Activated B cell treated with CpG ODN at 0.5 μM for 24 hours (primary cell): ENCODE measurements at places on chromosomes 2 and 18.

GRCh38 chr2:33230195-33230594, 246.3 kb upstream of the RASGRP3 start:
- H3K27ac ChIP-seq, result no peak overlapping the region
- H3K27me3 ChIP-seq, result peaks cover 9% of the 10 kb centered on the region
- no peaks in the 10 kb centered on the region for H3K36me3 ChIP-seq
- H3K4me1 ChIP-seq, result no peaks in the 10 kb centered on the region
- H3K4me3 ChIP-seq, result no peak overlapping the region
- no peak for DNase-seq

DNA sequence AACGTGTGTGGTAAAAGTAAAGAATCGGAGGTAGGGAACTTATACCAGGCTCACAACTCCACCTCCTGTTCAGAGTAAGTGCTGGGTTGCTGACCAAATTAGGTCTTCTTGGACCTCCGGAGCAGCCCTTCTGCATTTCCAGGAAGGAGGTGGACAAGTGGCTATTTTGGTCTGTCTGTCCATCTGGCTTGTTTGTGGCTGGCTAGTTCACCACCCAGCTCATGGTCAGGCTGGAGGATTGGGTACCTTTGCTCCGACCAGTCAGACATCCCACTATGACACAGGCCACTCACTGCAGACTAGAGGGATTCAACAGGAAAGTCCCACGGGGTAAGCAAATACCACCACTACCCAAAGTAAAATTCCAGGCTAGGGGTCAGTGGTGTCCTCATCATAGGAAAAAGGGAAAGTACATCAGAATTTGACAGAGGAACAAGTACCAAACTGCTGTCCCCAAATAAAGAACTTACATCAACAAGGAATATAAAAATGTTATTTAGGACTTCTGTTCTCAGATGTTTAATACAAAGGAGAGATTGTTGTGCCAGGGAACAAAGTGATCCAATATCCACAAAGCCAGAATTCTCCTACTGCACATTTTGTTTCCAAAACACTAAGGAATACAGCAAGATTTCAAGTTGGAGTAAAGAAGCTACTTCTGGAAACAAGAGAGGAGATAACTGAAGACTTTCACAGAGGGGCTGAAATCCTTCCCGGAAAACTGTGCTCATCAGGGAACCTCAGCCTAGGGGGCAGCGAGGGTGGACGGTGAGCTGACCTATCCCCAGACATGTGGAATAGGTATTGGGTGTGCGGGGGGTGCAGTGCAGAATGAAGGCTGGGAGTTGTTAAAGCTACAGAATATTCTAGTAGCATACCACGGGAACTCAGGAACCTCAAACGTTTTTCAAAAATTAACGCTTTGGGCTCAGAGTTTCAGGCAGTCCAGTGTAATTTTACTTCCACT, 56.9 kb downstream of the BCL2 start:
- peaks cover 42% of the 10 kb centered on the region for H3K4me1 ChIP-seq
- H3K36me3 ChIP-seq, result peaks cover 65% of the 10 kb centered on the region
- no peak overlapping the region for H3K27ac ChIP-seq
- no peak overlapping the region for H3K4me3 ChIP-seq
- no peak for DNase-seq

GRCh38 chr2:227163998-227164762, at the start of the genes COL4A3 and COL4A4:
Gene COL4A3 (plus strand): TSS chr2:227164624. CDS start chr2:227164727, 103 bp downstream.
Gene COL4A4 (minus strand): TSS chr2:227164205. CDS start chr2:227147483, 16,722 bp downstream.
- peaks cover 44% of the 10 kb centered on the region for H3K4me1 ChIP-seq
- H3K27ac ChIP-seq, result peak within 1 kb of the TSS; percentile 89
- peak; percentile 54 for DNase-seq
- H3K27me3 ChIP-seq, result peaks cover 5% of the 10 kb centered on the region

GRCh38 chr2:206379266-206379665, 64.1 kb upstream of the ADAM23 start:
- DNase-seq, result no peak

- peaks cover 25% of the 10 kb centered on the region for H3K27me3 ChIP-seq
- DNase-seq, result no peak
- no peaks in the 10 kb centered on the region for H3K36me3 ChIP-seq
- no peak overlapping the region for H3K27ac ChIP-seq
- H3K4me1 ChIP-seq, result no peaks in the 10 kb centered on the region
Observed at GRCh38 chr2:129895061-129895460, 84.4 kb upstream of the RAB6C start.

DNA sequence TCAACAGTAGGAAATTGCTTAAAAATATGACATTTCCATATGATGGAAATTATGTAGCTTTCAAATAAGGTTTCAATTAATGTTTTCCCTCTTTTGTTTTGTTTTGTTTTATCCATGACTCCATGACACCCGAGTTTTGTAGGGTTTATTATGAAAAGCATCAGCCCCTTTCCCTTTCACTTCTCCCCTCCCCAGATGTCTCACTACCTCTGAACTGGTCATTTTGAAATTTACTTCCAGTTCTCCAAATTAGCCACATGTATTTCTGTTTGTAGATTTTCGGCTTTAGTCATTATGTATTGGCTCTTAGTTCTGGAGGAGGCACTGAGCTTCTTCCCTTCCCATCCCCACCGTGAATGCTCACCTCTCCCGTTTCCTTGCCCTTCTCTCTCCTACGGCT, 18.6 kb upstream of the VPS4B start:
- peaks cover 5% of the 10 kb centered on the region for H3K27me3 ChIP-seq
- no peak overlapping the region for H3K4me3 ChIP-seq
- no peaks in the 10 kb centered on the region for H3K36me3 ChIP-seq

- no peak for DNase-seq
- no peak overlapping the region for H3K4me3 ChIP-seq
- H3K27me3 ChIP-seq, result no peaks in the 10 kb centered on the region
Observed at GRCh38 chr2:152925547-152926448, 207.4 kb downstream of the ARL6IP6 start.

- H3K27me3 ChIP-seq, result no peaks in the 10 kb centered on the region
- H3K4me3 ChIP-seq, result no peak overlapping the region
- DNase-seq, result no peak
Observed at GRCh38 chr2:43238176-43238575, 11.8 kb upstream of the ZFP36L2 start.

- H3K4me1 ChIP-seq, result peaks cover 8% of the 10 kb centered on the region
- H3K27ac ChIP-seq, result no peak overlapping the region
- no peak for DNase-seq
Observed at GRCh38 chr2:221518201-221518934, 53.7 kb downstream of the EPHA4 start.

- no peak for DNase-seq
- H3K4me1 ChIP-seq, result peaks cover 25% of the 10 kb centered on the region
- H3K4me3 ChIP-seq, result no peak overlapping the region
- peaks cover 19% of the 10 kb centered on the region for H3K27me3 ChIP-seq
- H3K27ac ChIP-seq, result no peak overlapping the region
Observed at GRCh38 chr2:218168016-218168415, 1.3 kb upstream of the CXCR1 start.

- peaks cover 16% of the 10 kb centered on the region for H3K36me3 ChIP-seq
- H3K4me1 ChIP-seq, result no peaks in the 10 kb centered on the region
- no peaks in the 10 kb centered on the region for H3K27me3 ChIP-seq
- no peak overlapping the region for H3K27ac ChIP-seq
Observed at GRCh38 chr2:36476411-36476810, 120.8 kb downstream of the CRIM1 start.

- H3K27me3 ChIP-seq, result no peaks in the 10 kb centered on the region
- H3K4me1 ChIP-seq, result peaks cover 47% of the 10 kb centered on the region
- H3K4me3 ChIP-seq, result no peak overlapping the region
- no peak for DNase-seq
Observed at GRCh38 chr2:224968051-224968450, 74.2 kb downstream of the DOCK10 start.

GRCh38 chr2:111184725-111185310, 64.1 kb downstream of the BCL2L11 start:
- H3K36me3 ChIP-seq, result no peaks in the 10 kb centered on the region
- H3K27me3 ChIP-seq, result no peaks in the 10 kb centered on the region
- no peak for DNase-seq
- H3K4me3 ChIP-seq, result no peak overlapping the region
- H3K27ac ChIP-seq, result no peak overlapping the region

DNA sequence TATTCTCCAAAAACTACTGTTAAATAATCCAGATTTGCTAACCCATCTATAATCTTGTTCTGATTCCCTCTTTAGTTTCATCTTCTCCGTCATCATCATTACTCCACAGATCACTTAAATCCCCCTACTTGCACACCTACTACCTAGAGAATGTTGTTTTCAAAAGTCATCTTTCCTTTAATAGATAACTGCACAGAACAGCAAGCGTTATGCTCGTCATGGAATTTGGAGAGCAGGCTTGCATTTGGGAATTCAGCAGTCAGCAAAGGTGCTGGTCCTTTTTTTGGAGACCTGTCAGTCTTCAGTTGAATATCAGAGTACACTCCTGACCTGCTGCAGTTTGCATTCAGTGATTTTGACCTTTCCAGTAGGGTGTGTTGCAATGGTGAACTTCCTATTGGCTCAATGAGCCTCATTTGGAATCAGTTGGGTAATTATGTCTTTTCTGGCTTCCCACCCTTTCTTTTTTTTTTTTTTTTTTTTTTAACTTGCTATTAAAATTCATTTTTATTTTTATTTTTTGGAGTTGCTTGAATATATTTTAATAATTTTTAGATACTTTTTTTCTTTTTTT, 110.6 kb downstream of the HNRNPLL start:
- H3K27ac ChIP-seq, result no peak overlapping the region
- DNase-seq, result no peak
- H3K36me3 ChIP-seq, result no peaks in the 10 kb centered on the region
- no peaks in the 10 kb centered on the region for H3K27me3 ChIP-seq
- H3K4me3 ChIP-seq, result no peak overlapping the region

GRCh38 chr2:150676747-150677383, 189.4 kb upstream of the RND3 start:
- H3K4me3 ChIP-seq, result no peak overlapping the region
- DNase-seq, result no peak
- no peak overlapping the region for H3K27ac ChIP-seq
- H3K27me3 ChIP-seq, result no peaks in the 10 kb centered on the region

DNA sequence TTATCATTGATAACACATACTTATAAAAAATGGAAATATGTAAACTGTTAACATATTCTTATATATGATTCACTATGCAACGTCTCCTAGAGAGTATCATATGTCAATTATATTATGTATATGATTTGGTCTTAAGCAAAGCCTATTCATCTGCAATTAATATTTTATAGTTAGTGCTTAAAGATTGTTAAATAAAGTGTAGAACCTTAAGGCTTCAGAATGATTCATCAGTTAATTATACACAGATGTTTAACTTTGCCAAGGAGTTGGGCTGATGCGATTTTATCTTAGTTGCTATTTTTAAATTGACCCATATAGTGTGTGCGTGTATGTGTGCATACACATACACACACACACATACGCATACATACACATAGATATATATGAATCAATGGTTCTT, 323.1 kb downstream of the RBM43 start:
- no peaks in the 10 kb centered on the region for H3K36me3 ChIP-seq
- no peaks in the 10 kb centered on the region for H3K4me1 ChIP-seq
- no peaks in the 10 kb centered on the region for H3K27me3 ChIP-seq
- no peak overlapping the region for H3K4me3 ChIP-seq
- DNase-seq, result no peak
- no peak overlapping the region for H3K27ac ChIP-seq

GRCh38 chr2:54859997-54860701, 136.7 kb downstream of the EML6 start:
- no peak overlapping the region for H3K4me3 ChIP-seq
- no peaks in the 10 kb centered on the region for H3K27me3 ChIP-seq
- no peak overlapping the region for H3K27ac ChIP-seq
- H3K4me1 ChIP-seq, result no peaks in the 10 kb centered on the region
- peaks cover 12% of the 10 kb centered on the region for H3K36me3 ChIP-seq
- DNase-seq, result no peak

DNA sequence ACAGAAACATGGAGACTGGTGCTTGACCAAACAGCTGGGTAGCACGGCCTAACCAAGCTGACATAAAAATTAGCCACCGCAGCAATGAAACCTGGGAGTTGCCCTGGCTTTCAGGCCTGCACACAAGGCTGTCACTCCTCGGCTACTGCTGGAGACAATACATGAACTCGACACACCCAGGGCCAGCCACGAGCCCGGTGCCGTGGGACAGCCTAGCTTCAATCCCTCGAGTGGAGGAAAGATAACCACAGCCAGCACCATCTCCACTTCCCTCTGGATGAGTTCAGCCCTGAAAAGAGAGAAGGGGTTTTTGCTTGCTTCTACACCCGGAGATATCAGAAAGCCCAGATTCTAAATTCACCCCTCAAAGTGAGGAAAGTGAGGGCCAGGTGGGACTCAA, 78.0 kb downstream of the BCL2L11 start:
- no peak for DNase-seq
- peak overlapping the region; percentile 11 for H3K27ac ChIP-seq
- peaks cover 63% of the 10 kb centered on the region for H3K4me1 ChIP-seq
- no peaks in the 10 kb centered on the region for H3K36me3 ChIP-seq
- H3K27me3 ChIP-seq, result no peaks in the 10 kb centered on the region

DNA sequence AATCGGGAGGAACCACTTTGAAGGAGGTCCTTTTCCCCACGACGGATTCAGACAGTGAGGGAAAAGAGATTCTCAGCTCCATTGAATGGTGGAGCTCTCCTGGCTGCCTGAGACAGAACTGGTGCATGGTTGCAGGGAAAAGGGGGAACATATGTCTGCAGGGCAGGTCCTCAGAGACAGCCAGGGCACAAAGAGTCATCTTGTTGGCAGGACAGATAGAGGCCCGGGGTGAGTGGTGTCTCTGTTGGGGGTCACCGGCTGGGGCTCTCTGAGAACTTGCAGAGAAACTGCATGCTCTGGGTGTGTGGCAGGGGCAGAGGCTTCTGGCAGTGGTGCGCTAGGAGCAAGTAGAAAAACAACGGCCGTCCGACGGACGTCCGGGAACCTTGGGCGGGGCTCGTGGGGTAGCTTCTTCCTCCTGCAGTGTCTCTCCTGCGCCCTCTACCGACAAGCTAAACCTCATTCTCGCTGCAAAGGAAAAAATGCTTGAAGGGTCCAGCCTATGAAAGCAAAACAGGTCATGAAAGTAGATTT, 94.3 kb downstream of the CDCA7 start:
- no peak overlapping the region for H3K27ac ChIP-seq
- no peak for DNase-seq
- H3K4me3 ChIP-seq, result peak overlapping the region; percentile 72

DNA sequence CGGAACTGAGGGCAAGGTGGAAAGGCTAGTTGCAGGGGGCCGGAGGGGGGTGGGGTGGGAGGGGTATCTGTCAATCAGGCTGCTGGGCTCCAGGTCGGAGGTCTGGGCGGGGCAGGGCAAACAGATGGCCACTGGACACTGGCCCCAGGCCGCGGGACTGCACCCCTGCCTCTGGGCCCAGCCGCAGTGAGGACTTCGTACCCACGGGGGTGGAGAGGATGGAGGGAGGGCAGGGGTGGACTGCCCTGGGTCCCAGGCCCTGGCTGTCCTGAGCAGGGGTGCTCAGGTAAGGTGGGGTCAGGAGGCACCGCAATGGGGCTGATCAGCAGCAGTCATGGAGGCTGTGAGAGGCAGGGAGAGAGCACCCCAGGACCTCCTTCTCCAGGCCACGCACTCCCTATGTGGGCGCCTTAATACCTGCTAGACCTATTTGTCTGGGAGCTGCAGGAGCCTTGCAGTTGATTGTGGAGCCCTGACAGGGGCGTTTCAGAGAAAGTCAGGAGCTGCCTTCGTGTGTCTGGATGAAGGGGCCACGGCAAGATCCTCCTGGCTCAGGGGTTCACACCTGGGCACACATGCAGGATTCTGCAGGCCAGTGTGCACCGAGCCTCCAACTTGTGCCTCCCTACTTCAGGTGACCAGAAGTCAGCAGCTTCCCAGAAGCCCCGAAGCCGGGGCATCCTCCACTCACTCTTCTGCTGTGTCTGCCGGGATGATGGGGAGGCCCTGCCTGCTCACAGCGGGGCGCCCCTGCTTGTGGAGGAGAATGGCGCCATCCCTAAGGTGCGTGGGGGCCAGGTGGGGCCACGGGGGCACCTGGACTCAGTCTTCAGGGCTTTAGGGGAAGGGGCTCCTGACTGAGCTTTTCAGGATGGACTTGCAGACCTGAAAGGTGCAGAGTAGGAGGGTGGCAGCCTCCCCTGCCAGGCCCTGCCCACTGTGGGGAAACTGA, 1.5 kb downstream of the CTDSP1 start:
- H3K27me3 ChIP-seq, result no peaks in the 10 kb centered on the region
- H3K36me3 ChIP-seq, result peaks cover 31% of the 10 kb centered on the region
- H3K27ac ChIP-seq, result peak overlapping the region; percentile 76
- no peak for DNase-seq
- peak overlapping the region; percentile 93 for H3K4me3 ChIP-seq
